ENCODE measurements at places on chromosomes 4 and X.

DNA sequence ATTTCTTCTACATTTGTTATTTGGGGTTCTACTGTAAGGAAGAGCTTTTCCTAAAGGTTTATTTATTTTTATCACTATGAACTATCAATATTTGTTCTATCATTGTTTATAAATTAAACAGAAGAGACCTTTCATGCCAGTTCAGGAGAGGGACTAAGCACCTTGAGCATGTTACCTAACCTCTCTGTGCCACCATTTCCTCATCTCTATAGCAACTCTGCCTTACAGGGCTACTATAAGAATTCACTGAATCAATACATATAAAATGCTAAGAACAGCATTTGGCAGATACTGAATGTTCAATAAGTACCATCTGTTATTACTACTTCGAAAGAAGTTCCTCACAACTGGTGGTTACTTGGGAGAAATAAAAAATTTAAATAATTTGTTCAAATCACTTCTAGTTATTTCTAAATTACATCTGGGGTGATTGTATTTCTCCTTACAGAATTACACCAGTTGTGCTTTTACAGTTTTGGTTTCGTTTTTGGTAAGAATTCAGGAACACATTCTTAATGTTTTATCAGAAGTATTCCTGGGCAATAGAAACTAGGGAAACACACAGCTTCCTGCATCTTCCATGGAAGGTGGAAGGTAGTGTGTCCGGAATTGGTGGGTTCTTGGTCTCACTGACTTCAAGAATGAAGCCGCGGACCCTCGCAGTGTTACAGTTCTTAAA, 32.9 kb downstream of the EREG start:
- no peak for DNase-seq

DNA sequence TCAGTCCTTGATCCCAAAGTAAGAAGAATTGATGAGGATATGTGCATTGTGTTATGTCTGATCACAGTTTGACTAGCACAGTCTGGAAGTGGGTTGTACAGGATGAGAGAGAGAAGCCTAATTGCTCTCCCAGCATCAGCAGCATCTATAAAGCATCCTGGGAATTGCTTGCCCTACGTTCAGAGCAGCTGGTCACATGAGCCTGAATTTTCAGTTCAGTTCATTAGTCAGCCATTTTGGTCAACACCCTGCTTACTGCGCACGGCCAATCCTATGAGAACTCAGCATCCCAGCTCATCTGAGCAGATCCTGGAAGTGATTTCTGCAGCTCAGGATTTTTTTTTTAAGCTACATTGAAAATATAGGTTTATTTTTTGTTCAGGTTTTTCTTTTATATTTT, at the start of gene RUFY3:
Gene RUFY3, plus strand, starts transcription at position 218 of the 400 bp plus-strand sequence. CDS start 610 bp downstream, outside the sequence.
- DNase-seq = no peak

DNA sequence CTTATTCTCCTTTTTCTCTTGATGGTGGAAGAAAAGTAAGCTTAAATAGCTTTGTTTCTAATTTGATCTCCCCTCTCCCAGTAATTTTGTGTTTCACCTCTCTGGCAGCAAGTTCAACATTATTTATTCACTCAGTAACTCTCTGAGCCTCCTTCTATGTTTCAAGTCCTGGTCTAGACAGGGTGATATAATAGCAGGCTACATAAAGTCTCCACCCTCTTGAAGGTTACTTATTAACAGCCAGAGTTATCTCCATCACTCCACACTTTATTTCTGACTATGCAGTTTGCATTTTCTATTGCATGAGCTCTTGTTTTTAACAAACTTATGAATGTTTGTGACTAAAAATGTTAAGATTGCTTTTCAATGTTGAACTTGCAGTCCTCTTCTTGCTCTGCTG, 17.8 kb upstream of the ANOS1 start:
- DNase-seq = no peak

DNA sequence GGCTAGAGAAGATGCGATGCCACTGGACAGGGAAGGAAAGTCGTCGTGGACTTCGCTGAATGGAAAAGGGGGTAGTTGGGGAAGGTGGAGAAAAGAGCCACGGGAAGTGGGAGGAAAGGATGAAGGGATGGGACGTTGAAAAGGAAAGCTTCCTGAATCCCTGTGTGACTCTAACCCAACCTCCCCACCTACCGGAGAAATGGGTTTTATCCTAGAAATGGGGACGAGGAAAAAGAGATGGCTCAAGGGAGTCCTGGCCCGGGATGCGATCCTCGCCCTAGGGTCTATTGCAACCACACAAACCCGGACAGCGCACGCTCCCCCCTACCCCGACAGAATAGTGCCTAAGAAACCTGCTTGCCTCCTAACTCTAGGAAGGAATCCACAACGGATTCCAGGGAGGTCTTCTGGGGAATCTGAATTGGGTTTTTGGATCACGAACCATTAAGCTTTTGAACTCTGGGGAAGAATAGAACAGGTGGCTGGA, 738 bp upstream of the TSPAN5 start:
- no peak for DNase-seq

- no peak for DNase-seq
These were observed 288.4 kb downstream of the BCOR start for GRCh38 chrX:39809331-39809730.

- no peak for DNase-seq
These were observed 37.5 kb upstream of the MAOA start for GRCh38 chrX:43618366-43619205.

DNA sequence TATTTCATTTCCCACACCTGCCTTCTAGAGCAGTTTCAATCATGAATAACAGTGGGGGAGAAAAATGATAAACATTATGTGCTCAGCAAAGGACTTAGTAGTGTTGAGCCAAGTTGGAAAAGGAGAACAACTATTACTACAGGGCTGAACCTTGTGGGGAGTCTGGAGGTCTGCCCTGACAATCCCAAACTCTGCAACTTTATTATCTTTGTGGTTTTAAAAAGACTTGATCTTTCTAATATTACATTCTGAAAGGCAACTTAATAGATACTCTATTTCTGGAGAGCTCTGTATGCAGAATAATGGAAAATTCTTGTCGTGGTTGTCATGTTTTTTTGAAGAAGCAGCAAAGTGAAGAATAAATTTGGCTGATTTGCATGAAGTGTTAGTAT, 116.1 kb downstream of the SPCS3 start:
- no peak for DNase-seq

DNA sequence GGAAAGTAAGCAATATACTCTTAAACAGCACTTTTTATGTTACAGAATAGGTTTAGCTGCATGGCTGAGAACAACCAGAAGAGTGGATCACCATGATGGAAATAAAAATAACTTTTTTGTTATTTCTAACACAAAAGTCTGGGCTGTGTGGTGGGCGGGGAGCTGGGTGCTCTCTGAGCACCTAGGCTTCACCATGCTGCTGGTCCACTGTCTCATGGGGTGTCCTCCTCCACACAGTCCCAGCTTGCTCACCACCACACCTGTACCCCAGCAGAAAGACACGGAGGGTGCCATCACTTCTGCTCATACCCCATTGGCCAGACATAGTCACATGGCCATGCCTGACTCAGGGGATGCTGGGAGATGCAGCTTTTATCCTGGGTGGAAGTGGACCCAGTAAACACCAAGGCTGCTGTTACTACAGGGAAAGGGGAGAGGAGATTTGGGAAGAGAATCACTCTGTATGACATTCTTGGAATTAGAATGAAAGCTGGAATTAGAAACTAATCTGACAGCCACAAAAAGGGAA, 45.0 kb downstream of the CPZ start:
- peak; percentile 39 for DNase-seq

DNA sequence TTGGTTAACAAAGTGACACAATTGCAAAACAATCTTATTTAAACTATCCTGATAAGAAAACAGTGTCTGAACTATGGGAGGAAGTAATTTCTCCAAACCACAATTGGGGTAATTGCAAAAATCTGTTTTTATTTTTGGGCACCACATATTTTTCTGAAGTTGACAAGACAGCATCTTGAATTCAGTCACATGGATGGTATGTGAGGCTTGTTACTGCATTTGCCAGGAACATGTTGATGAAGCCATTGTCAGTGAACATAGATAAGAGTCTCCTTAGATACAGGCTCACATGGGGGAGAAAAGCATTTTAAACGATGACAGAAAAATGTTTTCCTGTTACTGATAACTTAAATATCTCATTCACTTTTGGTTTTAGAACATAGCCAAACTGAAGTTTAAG, 5.5 kb upstream of the USP53 start:
- no peak for DNase-seq

DNA sequence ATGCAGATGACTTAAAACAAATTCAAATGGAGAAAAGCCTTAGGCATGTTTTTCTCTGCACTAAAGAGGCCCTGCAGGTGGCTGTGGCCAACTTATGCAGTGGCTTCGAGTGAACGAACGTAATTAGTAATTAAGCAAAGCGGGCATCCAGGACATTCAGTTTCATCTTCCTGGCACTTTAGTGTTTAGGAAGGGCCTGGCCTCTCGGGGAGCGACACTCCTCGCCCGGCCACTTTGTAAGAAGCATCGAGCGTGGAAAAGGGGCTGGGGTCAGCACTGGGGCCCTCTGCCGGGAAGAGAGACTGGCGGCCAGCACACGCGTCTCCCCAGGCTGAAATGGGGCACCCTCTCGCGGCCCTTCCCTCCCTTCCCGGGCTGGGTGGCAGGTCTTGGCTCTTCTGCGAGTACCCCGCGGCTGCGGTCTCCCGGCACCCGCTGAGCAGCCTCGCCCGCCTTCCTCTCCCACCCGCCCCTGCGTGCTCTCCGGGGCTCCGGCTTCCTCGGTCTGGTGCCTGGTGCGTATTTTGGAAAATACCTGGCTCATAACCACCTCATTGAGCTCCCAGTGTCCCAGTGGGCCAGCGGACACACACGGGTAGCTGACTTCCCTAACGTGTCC, 677 bp upstream of the CYP4V2 start:
- DNase-seq = peak; percentile 92

DNA sequence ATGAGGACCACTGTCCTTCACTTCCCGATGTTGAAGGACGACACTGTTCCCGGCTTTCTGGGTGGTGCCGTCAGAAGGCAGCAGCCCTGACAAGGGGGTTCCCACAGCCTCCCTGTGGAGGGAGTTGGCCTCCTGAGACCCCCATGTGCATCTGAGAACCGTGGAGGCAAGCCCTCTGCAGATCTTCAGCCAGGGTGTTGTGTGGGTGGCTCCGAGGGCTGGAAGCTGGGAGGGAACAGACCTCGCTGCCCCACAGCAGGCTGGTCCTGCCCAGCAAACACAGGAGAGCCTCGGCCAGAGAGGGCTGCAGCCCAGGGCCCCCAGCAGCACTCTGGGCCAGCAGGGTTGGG, 16.2 kb downstream of the DGKQ start:
- peak; percentile 56 for DNase-seq

DNA sequence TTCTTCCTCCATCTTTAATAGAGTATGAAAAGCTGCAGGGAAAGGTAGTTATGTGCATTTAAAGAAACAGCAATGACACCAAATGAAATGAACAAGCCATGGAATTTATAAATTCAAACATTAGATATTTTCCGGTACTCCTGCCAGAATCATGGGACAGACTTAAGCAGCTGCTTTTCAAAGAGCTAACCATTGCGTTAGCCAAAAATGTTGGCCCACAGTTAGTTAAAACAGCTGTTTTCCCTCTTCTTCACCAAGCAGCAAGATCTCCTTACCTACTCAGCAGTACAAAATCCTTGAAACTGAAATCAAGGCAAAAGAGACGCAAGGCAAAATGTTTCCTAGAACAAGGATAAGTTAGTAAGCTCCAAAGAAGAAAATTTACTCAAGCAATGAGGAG, 64.0 kb downstream of the MANBA start:
- DNase-seq = no peak

DNA sequence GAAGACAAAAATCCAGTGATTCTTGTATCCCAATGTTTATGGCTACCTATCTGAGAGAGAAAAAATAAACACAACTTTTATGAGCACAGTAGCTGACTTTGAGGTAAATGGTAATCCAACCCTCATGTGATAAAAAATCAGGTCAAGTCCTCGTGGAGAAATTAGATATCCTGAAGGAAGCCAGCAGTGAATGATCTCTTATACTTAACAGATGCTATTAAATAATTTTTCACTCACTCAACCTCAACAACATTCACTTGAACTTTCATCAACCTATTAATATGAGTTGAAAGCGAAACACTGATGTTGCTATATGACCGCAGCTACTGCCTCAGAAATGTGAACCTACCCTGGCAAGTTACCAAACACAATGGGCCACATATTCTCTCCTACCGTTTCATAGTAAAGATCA, 105.4 kb downstream of the GPC3 start:
- no peak for DNase-seq

Measured in spleen (tissue), 13 donors.